ENCODE measurements at places on chromosomes 1 and 21.

DNA sequence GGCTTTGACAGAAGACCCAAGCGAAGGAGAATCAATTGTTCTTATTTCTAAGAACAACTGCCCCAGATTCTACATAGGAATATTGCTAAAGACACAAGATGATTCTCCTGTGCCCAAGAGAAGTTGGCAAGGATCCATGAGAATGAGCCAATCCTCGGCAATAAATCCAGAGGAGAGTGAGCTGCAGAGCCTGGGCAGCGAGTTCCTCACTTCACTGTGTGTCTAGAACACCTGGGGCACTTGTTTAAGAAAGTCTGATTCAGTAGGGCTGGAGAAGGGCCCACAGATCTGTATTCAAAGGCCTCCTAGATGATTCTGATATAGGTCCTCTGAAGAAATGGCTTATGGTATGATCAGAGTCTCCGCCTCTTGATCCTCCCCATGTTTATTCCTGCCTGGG is 31.8 kb downstream of the GADD45A start:
- DNase-seq: no peak

- DNase-seq: no peak
Measured at GRCh38 chr1:68230901-68231626, 1.3 kb downstream of the WLS start.

DNA sequence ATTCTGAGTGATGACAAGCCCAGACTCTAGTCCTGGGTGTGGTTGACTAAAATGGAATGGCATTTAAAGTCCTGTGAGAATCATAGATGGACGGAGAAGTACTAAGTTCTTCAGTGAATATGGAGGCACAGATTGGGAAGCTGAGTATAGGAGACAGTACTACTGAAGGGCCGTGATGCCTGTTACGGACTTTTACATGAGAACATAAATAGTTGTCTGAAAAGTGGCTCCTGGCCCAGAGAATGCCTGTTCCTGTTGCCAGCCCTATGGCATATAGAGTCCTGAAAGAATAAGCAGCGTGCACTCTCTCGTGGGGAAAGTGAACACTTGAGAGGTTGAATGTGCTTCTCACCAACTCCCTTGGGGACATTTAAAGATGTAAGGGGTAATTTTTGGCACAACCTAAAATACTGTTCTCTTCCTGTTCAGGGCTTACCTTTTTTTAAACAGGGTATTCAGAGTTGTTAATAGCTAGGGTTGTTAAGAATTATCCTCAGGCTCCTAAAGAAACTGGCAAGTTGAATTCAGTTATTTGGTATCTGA is 20.4 kb downstream of the CCT8 start:
- no peak for DNase-seq

DNA sequence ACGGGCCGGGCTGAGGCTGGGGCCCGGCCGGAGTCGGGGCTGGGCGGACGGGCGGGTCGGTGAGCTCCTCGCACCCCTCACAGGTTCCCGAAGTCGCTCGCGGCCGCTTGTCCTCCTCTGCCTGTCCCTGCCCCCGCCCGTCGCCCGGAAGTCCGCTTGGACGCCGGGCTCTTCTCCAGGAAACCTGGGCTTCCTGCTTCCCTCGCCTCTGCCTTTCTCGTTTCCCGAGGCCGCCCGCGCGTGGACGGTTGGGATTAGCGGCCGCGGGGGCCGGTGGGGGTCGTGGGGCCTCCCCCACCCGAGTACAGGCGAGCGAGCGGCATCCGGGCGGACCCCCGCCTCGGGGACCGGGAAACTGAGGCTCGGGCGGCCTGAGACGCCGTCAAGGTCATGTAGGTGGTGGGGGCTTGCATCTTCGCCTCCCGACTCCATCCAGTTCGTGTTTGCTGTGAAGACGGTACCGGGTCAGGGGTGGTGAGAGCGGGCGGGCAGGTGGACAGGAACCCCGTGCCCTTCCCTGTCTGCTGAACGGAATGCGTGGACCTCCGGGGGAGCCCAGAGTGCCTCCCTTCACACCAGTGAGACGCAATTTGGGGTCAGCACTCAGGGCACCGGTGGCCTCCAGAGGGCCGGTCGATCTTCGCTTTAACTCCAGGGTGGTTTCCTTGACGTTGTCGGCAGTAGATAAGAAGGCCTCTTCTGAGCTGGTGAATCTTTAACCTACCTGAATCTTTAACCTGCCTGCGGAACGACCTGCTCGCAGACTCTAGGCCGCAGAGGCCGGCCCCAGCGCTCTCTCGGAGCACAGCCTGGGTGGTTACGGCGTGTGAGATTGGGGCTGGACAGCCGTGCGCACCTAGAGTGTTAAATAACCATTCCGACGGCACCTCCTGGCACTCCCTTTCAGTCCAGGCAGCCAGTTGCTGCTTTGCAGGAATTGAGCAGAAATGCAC is 686 bp downstream of the ARF1 start:
- DNase-seq: no peak

- DNase-seq: no peak
Measured at GRCh38 chr1:59457786-59458185, 160.9 kb downstream of the FGGY start.

GRCh38 chr21:42580076-42580792 is 66.6 kb downstream of the SLC37A1 start:
- no peak for DNase-seq

- DNase-seq: no peak
Measured at GRCh38 chr1:214086945-214087344, 99.2 kb downstream of the PROX1 start.

- DNase-seq: no peak
Measured at GRCh38 chr1:205447457-205448341, 8.1 kb downstream of the BLACAT1 start.

DNA sequence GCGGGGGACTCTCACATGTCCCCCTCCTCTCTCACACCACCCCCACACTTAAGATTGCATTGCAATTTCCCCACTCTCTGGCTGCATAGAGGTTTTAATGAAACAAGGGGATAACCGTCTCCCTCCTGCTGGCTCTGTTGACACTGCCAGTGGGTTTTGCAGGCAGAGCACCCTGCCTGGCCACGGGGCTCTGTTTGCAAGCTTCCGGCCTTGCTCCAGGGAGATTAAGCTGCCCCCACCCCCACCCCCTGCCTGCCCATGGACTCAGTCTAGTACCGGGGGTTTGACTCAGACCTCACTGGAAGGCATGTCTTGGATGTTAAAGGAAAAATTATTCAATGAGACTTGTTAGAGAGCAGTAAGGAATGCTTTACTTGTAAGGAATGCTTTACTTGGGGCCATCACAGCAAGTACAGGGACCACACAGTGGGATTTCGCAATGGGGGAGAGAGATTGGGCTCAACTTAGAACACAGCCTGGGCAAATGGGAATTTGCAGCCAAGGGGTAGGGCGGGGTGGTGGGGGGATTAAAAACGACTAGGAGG is 101.0 kb downstream of the AJAP1 start:
- no peak for DNase-seq

Data from stimulated activated CD4-positive, alpha-beta T cell treated with anti-CD3 and anti-CD28 coated beads, Interleukin-1b, Interleukin-23, amount 100 ng/mL, for 4 hours (primary cell).